ENCODE measurements at places on chromosomes 2 and 18.

DNA sequence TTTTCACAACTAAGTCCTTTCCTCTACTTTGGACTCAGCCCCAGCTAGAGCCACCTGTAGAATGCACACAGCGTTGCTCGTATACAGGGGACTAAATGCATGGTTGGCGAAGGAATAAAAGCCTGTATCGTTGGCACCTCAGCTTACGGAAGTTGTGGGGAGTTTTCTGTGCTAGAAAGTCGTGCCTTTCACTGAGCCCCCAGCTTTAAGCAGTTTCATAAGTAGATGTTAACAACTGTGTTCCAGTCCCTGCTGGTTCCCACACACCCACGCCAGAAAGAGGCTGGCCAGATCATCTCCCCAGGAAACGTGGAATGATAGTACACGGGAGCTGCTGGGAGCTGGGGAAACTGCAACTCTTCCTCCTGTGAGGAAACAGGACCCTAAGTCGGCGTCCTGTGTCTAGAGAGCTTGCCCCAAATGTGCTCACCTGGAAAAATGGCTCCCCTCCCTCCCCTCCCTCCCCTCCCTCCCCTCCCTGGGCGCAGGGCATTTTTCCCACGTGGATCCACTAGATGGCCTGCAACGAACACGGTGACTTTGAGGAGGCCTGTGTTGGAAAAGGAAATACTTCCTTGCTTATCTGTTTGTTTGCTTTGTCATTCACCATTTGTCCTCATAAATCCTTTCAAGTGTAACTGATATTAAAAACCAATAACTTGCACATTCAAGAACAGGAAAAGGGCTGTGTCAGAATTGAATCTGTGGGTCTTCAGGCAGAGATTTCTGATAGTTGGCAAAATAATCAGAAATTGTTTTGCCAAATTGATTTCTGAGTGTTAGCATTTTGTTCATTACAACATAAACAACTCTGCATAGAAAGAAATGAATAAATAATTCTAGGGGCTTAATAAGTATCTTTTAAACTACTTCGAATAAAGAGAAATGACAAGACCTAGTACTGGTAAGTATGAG is 43.9 kb upstream of the RFX8 start:
- no peak for DNase-seq

- DNase-seq = no peak
Measured at GRCh38 chr2:190050001-190050400, 12.5 kb downstream of the MSTN start.

- DNase-seq = no peak
Measured at GRCh38 chr2:140363131-140363530, 1582.9 kb upstream of the NXPH2 start.

DNA sequence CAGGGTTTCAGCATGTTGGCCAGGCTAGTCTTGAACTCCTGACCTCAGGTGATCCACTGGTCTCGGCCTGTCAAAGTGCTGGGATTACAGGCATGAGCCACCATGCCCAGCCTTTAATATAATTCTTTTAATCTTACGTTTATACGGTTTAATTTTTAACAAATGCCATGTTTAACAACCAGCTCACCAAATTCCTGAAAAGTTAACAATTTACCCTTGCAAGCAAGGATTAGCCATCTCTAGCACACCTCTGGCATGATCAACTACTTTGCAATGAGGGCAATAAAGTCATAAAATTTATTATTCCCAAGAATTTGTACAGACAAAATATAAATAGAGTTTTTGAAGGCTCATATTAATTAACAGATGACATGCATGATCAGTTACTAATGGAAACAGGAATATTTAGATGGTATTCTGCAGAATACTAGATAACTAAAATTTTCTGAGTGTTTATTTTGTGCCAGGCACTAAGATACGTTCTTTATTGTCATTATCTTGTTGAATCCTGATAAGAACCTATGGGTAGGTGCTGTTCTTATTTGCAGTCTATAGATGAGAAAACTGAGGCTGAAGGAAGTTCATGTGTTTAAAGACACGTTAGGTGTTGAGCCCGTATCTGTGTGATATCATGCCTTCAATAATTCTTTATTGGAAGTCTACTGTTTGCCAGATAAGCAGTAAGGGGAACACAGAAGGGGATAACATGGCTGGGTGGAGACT is 190.1 kb downstream of the CDCA7 start:
- no peak for DNase-seq

DNA sequence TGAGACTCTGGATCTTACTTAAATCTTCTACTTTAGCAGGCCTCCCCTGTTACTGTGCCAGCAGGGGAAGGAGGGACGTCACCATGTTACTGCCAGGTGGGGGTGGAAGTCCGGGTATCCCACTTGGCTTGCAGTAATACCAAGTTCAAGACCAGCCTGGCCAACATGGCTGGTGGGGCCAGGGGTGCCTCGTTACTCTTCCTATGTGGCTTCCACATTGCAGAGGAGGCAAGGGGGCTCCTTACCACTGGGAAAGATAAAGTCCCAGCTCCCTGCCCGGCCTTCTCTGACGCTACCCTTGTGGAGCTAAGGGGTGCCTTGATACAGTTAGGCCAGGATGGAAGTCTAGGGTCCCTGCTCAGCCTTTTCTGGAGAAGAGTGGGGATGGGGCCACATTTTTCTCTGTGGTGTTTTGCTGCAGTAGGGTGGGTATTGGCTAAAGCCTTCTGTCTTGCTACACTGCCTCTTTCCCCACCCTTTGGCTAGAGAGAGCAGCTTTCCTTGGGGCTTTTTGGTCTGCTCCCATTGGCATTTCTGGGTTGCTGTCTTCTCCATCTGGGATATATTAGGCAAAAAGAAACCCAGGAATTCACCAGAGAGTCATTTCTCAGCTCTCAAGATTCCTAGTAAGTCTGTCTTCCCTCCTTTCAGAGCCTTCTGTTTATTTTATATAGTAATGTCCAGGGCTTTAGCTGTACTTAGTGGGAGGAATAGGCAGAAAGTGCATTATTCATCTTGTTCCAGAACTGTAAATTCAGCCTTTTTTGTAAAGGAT is 21.9 kb downstream of the ELMOD3 start:
- DNase-seq = no peak

- no peak for DNase-seq
Measured at GRCh38 chr18:31100436-31101182, 1.6 kb downstream of the DSC2 start.

DNA sequence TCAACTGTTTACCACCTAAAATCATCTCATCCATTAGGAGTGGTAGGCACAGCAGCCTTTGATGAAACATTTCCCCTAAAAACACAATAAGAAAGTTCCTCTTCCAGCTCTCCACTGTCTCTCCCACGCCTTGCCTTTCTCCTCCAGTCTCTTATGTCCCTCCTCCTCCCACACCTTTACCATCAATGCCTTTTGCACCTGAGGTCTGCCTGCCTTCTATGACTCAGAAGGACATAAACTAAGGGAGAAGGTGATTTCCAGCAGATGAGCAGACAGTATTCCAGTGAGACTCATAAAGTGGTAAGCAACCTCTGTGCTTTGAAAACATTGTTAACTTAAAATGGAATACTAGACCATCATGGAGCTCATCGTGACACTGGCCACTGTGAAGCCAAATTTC is 34.2 kb upstream of the NDUFV2 start:
- DNase-seq = no peak

- DNase-seq = no peak
Measured at GRCh38 chr2:216113572-216113971, 4.4 kb downstream of the XRCC5 start.

DNA sequence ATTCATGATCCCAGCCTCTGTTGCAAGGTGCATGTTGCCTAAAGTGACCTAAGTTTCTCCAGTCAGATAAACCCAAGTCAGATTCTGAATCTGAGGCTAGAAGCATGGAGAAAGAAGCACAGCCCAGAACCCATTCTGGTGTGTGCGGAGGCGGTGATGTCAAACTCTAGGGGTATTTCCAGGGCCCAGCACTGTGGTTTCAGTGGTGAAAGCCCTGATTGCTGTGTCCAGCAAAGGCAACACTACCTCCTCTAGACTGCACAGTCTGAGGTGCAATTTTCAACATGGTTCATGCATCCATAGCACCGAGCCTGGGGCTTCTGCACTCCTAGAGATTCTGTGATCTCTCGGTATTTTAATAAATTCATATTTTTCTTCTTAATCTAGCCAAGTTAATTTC is 264.8 kb upstream of the KLHL29 start:
- DNase-seq = no peak

GRCh38 chr2:198383392-198383791 is 579.0 kb downstream of the PLCL1 start:
- DNase-seq = no peak

DNA sequence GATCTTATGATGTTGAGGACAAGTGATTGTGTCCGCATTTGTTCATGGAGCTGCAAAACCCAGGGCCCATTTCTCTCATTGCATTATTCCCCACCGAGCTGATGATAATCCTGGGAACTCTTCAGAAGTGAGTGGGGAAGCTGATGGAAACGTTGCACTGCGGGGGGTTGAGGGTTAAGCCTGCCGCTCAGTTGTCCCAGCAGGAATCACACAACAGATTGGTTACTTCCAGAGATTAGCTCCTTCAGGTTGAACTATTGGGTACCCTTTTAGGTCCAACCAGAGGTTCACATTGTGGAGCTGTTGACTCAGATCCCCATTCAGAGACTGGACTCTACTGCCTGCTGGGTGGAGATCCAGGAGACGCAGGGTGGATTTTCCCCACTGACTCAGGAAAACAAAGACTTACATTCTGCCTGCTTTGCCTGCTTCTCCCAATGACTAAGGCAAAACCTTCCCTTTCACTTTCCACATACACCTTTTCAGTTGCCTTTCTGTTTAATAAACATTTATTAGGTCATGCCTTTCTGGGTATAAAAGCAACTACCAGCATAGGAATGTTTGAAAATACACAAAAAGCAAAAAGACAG is 286.4 kb downstream of the TXNL1 start:
- no peak for DNase-seq

DNA sequence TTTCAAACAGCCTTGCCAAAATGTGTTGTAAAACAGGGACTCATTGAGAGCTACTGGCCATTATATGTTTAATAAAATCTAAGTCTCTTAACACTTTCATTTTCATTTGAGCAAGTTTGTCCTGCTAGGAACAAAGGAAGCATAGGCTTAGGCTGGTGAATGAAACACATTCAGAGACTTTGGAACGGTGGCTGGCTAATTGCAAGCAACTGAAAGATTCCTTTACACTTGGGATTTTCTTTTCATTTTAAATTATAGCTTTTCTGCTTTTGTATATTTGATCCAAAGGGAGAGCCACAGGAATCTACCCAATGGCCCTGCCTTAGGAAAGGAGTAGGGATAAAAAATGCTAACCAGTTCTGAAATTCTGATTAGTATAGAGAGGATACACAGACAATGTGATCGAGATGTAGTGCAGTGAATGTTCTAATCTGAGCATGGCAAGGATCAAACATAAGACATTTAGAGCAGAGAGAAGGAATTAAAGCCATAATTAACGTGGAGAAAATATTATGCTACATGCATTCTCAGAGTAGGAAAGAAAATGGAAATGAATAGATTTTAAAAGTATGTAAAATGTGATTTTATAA is 911.4 kb upstream of the SLC39A10 start:
- DNase-seq = no peak

DNA sequence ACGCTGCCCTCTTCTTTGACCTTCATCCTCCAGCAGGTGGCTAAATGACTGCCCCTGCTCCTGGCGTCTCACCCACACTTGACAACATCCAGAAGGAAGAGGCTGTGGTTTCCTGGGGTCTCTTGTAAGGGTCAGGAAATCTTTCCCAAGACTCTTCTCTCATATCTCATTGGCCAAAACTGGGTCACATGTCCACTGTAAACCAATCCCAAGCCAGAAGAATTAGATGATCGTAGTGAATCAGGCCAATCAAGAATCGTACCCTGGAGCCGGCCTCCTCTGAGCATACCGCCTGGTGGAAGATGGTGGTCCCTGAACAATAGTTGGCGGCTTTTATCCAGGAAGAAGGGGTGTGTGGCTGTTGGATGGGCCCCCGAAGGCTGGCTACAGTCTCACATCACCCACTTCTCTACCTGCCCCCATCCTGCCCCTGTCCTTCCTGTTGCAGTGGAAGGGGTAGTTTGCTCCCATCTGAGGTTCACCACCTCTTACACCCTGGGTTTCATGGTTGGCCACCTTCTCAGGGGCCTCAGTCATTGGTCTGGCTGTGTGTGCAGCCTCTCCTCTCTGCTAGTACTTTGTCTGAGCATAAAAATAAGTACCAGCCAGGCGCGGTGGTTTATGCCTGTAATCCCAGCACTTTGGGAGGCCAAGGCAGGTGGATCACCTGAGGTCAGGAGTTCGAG is 3.8 kb downstream of the SAG start:
- DNase-seq = no peak

- DNase-seq = no peak
Measured at GRCh38 chr2:33384599-33384961, 91.9 kb upstream of the RASGRP3 start.

DNA sequence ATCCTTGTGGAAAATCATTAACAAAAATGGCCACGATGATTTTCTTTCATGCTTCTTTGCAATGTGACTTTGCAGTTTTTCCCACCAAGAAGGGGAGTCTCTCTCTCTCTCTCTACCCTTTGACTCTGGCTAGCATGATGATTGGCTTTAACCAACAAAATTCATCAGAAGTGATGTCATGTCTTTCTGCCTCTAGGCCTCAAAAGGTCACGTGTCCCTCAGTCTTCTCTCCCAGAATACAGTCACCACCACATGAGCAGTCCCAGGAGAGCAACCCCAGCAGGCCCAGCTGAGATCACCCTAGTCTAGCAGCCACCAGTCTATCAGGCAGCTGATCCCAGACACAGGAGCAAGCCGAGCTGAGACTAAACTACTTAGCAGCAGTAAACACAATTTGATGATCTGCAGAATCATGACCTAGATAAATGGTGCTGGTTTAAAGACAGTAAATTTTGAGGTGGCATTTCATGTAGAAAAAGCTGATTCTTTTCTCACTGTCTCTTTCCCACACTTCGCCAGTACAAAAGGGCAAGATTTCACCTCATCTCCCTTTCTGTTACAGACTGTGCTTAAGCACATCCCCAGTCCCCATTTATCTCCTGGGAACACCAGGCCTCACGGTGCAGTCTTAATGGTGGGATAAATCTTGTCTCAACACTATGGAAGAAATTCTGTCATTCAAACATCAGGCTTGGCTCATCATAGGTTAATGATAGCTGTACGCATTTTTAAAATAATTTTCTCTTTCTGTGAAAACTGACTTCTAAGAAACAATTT is 132.7 kb downstream of the SCG2 start:
- DNase-seq = no peak

DNA sequence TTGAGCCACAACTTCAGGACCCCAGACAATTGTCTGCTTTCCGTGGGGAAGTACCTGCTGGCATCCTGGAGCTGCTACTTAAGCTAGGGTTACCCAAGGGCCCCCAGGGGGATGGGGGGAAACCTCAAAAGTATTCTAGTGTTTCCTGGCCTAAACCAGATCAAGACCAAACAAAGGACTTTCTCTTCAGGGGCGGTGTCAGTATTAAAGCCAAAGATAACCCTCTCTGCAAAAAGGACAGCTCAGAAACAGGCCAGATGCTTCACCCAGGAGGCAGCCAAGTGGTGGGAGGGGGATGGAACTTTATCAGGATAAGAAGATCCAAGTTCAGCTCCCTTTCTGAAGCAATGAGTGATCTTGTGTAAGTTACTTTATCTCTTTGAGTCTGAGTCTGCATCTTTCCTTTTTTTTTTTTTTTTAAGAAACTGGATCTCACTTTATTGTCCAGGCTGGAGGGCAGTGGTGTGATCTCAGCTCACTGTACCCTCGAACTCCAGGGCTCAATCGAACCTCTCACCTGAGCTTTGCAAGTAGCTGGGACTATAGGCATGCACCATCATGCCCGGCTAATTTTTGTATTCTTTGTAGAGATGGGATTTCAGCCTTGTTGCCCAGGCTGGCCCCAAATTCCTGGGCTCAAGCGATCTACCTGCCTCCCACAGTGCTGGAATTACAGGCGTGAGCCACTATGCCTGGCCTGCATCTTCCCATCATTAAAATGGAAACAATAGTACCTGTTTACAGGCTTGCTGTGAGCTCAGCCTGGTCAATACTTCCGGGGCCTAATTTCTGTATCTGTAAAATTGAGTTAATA is 151.8 kb upstream of the PTPRM start:
- DNase-seq = no peak
